ENCODE measurements at places on chromosomes 1 and 21.
A peak's percentile ranks its signal among the peaks of the same experiment; 100 is the strongest.

DNA sequence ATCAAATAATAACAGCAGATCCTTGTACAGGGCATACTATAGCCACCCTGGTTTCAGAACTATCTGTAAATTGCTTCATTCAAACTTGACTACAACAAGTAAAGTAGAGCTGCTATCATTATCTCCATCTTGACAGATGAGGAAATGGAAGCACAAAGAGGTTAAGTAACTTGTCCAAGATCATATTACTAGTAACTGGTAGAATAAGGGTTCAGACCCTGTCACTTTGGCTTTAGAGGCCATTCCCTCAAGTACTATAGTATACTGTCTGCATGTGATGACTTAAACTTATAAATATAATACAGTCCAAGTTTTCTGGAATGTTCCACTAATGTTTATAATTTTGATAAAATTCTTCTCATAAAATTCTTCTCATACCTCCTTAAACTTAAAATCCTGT lies 24.8 kb downstream of the PGM1 start:
- no peak for DNase-seq

DNA sequence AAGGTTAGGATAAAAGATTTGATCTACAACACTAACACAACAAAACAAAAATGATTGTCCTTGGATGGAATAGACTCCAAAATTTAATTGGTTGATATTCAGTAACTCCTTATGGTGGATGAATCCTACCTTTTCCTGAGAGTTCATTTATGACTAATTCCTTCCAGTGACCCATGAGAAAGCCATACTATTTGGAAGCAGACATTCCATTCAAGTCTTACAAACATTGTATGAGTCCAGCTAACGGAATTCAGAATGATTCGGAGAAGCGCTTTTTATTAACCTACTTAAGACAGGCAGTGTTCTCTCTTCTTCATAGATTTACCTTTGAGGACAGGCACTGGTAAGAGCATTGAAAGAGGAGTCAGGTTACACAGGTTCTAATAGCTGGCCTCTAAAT lies 155.6 kb upstream of the ZNF648 start:
- no peak for DNase-seq

DNA sequence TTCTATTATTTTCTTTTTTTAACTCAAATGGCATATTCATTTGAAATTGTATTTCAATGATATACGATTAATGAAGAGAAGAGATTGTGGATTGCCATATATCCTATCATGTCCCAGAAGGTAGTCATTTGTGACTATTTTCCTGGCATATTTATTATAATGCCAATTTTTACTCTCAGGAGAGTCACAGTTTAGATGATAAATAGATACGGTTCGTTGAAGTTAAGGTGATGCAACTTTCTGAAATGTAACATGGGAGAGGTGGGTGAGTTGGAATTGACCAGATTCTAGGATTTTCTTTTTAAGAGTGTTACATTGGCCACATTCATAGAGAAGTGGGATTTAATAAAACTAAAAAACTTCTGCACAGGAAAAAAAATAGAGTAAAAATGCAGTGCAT lies 1138.5 kb downstream of the NCAM2 start:
- no peak for DNase-seq

DNA sequence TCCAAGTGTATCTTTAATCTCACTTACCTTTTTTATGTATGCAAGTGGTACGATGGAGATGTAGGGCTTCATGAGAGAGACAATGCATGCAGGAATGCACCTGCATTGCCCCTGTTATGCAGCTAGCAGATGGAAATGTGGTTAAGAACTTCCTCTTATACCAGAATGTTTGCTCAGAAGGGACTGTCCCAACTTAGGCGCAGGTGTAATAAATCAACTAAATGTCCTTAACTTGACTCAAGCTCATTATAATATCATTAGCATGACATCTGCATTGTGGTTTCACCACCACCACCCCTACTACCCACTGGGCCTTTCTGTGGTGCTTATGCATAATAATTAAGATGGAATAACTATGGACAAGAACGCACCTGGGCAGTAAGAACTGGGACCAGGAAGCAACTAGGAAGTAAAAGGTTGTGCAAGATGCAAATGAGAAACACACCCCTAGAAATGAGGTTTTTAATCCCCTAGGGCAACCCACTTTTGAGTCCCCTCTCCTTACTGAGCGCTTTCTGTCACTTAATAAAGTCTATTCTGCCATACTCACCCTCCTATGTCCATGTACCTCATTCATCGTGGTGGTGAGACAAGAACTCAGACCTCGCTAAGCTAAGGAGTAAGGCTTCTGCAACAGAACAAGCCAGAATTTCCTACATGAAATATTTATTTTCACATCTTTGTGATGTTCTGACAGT lies 1103.3 kb upstream of the B3GALT2 start:
- no peak for DNase-seq

- DNase-seq: peak; percentile 27
Observed at GRCh38 chr1:154474802-154475201, 27.2 kb upstream of the TDRD10 start.

GRCh38 chr21:34109075-34109474 lies 35.7 kb downstream of the MRPS6 start:
- DNase-seq: no peak

- no peak for DNase-seq
Observed at GRCh38 chr1:245188403-245188802, 33.6 kb downstream of the KIF26B start.

DNA sequence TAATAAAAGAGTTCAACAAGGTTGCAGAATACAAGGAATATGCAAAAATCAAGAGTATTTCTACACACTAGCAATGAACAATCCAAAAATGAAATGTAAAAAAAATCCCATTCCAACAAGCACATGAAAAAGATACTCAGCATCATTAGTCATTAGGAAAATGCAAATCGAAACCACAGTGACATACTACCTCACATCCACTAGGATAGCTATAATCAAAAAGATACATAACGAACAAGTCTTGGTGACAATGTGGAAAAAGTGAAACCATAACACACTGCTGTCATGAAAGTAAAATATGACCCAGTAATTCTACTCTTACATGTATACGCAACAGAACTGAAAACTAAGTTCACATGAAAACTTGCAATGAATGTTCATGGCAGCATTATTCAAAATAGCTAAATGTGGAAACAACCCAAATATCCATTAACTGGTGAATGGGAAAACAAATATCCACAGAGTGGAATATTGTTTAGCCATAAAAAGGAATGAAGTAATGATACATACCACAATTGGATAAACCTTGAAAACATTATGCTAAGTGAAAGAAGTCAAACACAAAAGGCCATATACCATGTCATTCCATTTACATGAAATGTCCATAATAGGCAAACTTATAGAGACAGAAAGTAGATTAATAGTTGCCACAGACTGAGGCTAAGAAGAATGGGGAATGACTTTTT lies 34.3 kb downstream of the PIK3R3 start:
- no peak for DNase-seq

DNA sequence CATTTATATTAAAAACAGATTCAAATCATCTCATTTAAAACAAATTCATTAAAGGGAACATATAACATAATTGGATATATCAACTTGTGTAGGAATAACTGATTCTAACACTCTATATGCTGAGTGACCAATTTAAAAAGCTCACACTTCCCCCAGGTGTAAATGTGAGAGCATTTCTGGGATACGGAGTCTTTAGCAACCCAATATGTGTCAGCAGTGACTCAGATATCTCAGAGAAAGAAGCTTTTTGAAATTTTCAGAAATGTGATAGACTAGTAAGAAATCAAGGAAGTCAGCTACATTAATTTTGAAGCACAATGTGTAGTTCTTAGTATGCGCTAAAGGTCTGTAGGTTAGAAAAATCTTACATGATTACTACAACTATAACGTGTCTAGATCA lies 87.9 kb upstream of the SERTAD4 start:
- DNase-seq: no peak

DNA sequence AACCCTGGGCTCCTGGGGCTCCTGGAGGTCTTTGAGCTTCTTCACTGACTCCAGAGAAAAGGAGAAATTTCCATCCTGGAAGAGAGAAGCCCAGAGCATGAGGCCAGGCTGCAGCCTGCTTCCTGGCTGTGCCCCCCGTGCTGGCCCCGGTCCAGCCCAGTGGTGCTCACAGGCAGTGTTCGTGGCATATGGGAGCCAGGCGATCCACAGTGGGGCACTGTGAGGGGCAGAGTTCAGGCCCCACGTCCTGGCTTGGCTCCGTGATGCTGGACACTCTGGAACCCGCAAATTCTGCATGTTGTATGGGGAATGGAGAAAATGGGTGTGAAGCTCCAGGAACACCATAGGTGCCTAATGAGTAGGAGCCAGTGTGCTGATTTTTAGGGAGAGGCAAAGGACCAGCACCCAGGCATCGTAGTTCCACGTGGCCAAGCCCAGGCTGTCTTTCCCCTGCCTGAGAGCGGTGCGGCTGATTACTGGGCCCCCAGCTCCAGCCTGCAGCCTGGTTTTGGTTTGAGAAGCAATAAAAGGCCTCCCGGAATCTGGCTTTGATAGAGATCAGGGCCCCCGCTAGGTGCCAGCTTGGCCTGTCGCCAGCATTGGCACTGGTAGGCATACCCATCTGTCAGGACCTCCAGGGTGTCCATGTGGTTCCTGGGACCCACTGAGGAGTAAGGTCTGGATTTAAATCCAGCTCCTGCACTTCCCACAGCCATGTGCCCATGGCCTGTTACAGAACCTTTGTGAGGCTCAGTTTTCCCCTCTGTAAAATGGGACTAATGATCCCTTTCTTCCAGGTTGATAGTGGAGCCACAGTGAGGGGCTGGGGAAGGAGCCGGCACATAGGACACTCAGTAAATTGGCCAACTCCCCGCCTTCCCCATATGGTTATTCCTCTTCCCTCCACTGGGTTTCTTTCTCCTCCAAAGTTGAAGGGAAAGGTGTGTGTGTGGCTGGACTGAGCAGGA lies 725 bp downstream of the GUCA2A start:
- no peak for DNase-seq

DNA sequence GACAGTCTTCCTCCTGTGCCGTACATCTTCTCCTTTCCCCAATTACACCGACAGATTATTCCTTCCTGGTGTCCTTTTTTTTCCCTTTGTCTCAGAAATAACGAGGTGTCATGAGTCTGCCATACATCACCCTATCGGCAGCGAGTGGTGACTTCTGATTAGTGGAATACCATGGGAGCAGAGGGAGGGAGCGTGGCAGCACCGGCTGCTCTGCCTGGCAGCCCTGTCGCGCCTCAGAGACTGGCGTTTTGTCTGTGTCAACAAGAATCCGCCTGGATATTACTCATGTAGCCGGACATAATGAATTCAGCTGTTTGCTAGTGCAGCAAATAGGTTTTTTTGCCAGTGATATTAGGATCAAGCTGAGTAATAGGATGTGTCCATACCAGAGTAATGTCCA lies 51.8 kb downstream of the UTP25 start:
- no peak for DNase-seq

DNA sequence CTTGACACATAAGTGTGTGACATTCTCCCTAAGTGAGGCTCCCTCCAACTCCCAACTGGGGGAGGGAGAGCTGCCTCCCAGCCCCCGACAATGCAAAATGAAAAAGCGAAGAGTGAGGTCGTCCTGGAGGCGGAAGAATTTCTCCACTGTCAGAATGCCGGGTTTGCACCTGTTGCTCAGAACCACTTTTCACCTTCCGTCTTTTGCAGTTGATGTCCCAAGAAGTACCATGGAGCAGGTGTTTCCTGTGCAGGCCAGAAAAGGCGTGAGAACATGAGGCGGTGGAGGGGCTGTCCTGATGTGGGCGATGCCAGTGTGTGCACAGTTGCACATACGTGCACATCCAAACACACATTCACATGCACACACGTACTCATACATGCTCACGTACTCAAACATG lies 158.6 kb upstream of the AJAP1 start:
- DNase-seq: no peak

DNA sequence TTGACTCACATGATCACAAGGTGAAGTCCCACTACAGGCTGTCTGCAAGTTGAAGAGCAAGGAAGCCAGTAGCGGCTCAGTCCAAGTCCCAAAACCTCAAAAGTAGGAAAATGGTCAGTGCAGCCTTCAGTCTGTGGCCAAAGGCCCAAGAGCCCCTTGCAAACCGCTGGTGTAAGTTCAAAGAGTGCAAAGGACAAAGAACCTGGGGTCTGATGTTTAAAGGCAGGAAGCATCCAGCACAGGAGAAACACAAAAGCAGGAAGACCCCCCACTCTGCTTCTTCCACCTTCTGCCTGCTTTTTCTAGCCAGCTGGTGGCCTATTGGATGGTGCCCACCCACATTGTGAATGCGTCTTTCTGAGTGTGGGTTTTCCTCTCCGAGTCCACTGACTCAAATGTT lies 2222.6 kb downstream of the MRPL39 start:
- DNase-seq: no peak
